Prostate gland (tissue), 2 donors: ENCODE measurements at places on chromosomes 7 and 10. TPM values are rescaled to one million over a fixed set of nuclear protein-coding genes. Genes with fewer than 3 reads are reported as not detected.

TEX47 gene
- total RNA-seq, result not detected

DNA sequence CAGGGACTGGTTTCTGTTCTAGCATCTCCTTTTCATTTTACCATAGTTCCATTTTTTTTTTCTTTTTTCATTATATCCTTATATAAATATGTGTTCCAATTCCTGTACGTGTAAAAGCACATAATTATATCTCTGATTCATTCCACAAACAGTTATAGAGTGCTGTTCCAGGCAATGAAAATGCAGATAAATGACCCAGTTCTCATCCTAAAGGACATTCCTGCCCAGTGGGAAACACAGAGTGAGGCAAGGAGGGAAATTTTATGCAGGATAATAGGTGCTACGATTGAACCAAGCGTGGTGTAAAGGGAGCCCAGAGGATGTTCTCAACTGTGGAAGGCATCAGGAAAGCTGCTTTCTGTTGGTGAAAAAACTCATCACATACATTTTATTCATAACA, 408.1 kb downstream of the GATA3 start:
- no peak for DNase-seq
- H3K27me3 ChIP-seq, result no peaks in the 10 kb centered on the region
- no peaks in the 10 kb centered on the region for H3K4me1 ChIP-seq
- no peak overlapping the region for H3K4me3 ChIP-seq

DNA sequence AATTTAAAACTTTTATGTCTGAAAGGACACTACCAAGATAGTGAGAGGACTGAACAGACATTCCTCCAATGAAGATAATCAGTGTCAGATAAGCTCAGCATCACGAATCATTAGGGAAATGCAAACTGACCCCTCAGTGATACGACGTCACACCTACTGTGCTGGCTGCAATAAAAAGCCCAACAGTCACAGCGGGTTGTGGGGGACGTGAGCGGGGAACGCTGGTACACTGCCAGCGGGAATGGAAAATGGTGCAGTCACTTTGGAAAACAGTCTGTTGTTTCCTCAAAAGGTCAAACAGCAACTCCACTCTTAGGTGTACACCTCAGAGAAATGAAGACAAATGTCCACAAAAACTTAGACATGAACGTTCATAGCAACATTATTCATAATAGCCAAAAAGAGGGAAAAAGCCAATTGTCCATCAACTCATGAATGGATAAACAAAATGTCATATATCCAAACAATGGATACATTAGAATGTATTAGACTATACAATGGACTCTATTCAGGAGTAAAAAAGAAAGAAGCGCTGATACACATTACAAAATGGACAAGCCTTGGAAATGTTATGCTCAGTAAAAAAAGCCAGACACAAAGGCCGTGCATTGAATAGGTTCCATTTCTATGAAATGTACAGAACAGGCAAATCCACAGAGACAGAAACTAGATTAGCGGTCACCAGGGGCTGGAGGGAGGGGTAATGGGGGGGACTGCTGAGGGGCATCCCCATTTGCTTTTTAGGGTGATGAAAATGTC, 2.4 kb upstream of the ECHS1 start:
- H3K4me3 ChIP-seq, result no peak overlapping the region
- DNase-seq, result no peak
- H3K27me3 ChIP-seq, result no peaks in the 10 kb centered on the region
- H3K36me3 ChIP-seq, result peaks cover under 1% of the 10 kb centered on the region
- H3K4me1 ChIP-seq, result peaks cover 4% of the 10 kb centered on the region

- no peak overlapping the region for H3K4me3 ChIP-seq
- no peak for DNase-seq
- no peaks in the 10 kb centered on the region for H3K27me3 ChIP-seq
- no peaks in the 10 kb centered on the region for H3K36me3 ChIP-seq
Observed at GRCh38 chr7:111057066-111057465, 33.9 kb upstream of the LRRN3 start.

CLDN3 gene
- 156 TPM for total RNA-seq

ASIC3 gene
- 11.0 TPM for total RNA-seq

DNA sequence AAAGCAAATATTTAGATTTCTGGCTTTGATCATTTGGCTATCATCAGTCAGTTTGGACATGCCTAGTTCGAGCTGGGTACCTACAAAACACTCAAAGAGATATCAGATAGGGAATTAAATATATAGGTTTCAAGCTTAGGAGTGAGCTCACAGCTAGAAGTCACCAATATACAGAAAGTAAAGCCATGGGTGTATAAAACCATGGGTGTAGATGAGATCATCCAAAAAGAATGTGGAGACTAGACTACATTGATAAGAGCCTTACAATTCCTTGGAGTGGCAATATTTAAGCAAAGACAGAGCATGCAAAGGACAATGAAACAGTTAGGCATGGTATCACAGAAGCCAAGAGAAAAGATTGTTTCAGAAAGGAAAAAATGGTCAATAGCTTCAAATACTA, 7.2 kb upstream of the RALA start:
- DNase-seq, result no peak
- H3K27ac ChIP-seq, result no peak overlapping the region
- H3K4me3 ChIP-seq, result no peak overlapping the region
- no peaks in the 10 kb centered on the region for H3K27me3 ChIP-seq

DNA sequence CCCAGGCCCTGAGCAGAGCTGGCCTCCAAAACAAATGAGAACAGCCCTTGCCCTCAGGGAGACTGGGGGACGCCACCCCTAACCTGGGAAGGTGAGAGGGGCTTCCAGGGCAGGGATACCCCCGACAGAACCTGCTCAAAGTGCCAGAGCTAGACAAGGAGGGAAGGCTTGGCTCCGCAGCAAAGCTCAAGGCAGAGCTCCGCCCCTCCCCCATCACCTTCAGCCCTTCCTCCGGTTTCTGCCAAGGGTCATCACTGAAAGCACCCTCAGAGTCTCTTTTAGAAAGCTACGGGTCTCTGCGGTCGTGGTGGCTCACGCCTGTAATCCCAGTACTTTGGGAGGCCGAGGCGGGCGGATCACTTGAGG, 73.4 kb upstream of the CUX1 start:
- H3K27ac ChIP-seq, result no peak overlapping the region
- no peaks in the 10 kb centered on the region for H3K4me1 ChIP-seq
- DNase-seq, result no peak
- H3K4me3 ChIP-seq, result no peak overlapping the region
- no peaks in the 10 kb centered on the region for H3K36me3 ChIP-seq

GRCh38 chr7:5774136-5774535, 7.3 kb downstream of the RNF216 start:
- H3K4me1 ChIP-seq, result no peaks in the 10 kb centered on the region
- no peak for DNase-seq
- no peak overlapping the region for H3K27ac ChIP-seq

- no peaks in the 10 kb centered on the region for H3K27me3 ChIP-seq
- H3K27ac ChIP-seq, result no peak overlapping the region
- DNase-seq, result no peak
- H3K36me3 ChIP-seq, result no peaks in the 10 kb centered on the region
- no peak overlapping the region for H3K4me3 ChIP-seq
- no peaks in the 10 kb centered on the region for H3K4me1 ChIP-seq
Observed at GRCh38 chr10:11642566-11642965, 31.1 kb upstream of the USP6NL start.

DNA sequence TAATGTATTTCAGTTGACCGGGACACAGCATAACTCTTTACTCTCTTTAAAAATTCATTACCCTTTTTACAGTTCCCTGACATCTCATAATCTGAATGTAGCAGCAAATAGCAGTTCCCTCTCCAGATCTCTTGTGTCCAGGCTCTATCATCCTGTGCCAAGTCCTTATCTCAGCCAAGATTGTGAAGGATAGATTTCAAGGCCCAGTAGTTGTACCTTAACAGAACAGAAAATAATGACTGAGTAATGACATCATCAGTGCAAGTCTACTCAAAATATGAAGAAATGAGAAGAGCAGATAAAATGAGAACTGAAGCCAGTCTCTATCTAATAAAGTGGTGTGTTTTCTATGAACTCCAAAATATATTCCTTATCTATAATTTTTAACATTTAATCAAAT, 92.6 kb downstream of the TFEC start:
- H3K27me3 ChIP-seq, result no peaks in the 10 kb centered on the region
- H3K4me3 ChIP-seq, result no peak overlapping the region
- no peaks in the 10 kb centered on the region for H3K4me1 ChIP-seq
- DNase-seq, result no peak
- no peak overlapping the region for H3K27ac ChIP-seq
